Activated T-helper 1 cell treated with anti-CD3 and anti-CD28 coated beads, Interleukin-2, amount 50 U/mL, for 16 hours (primary cell): ENCODE measurements at places on chromosomes 11 and 22.

GRCh38 chr22:41479671-41480396 lies 10.9 kb downstream of the ACO2 start:
- DNase-seq = no peak

DNA sequence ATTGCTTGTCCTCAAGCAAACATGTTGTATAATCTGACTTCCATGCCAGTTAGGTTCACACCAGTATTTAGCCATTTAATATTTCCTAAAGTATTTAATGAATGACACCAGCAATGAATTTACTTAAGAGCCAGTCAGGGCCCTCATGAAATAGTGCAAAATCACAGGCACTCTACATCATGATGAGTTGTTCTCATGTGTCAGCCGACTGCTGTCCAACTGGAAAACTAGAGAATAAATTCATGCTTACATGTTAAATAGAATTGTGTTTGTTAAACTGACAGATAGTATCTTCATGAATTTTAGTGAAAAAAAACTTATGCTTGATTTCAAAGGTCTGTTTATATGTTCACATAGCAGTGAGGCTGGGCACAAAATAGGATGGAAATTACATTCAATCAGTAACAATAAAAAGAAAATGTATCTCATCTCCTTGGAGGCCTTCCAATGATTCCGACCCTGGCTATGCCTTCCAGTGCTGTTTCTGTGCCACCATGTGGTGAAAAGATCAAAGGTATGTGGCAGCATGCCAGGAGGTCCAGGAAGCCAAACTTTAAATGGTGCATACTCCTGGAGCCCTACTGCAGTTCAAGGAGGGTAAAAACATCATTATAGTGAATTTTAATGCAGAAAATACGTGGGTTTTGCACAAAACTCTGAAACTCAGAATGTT lies 45.2 kb downstream of the CTSC start:
- no peak for DNase-seq

DNA sequence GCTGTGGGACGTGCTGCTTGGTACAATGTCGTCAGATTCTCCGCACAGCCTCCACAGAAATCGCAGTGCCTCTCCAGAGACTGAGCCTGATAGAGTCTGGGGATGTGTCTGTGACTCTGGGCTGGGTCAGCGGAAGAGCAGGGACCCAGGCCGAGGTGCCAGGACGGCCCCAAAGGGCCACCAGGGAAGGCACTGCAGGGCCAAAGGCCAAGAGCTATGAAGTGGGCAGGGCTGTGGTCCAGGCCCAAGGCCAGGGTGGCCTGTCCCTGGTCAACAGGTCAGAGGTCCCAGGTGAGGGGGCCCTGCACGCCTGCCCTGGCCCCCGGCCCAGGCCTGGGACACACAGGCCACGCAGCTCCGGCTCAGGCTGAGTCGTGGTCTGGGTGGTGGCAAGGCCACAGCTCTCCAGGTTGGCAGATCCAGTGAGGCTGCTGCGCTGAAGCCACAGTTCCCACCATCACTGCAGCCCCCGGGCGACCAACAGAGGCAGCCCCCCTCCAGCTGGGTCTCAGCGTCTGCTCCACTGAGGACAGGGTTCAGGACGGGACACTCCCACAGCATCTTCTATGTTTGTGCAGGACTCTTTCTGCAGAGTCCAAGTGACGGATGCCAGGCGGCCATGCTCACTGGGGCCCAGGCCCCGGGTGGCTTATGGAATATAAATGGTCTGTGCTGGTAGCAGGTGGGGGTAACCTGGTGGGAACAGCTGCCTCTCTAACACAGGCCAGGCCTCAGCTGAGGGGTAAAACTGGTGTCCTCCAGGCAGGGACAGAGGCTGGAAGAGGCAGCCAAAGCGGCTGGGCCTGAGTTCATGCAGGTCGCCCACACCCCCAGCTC lies 4.8 kb upstream of the PIM3 start:
- no peak for DNase-seq

DNA sequence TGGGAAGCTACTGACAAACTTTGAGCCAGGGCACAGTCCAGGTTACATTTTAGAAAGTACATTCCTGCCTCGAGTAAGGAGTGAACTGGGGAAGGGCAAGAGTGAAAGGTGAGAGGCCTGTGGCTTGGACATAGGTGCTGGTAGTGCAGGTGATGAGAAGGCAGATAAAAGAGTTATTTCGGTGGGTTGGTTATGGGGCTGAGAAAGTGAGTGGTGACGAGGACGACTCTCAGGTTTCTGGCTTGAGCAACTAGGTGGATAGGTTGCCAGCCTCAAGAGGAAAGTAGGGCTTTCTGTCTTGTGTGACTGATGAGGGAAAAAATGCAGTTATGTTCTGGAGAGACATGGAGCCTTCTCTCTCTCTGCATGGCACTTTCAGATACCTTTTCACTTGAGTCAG lies 3.7 kb downstream of the POLR2F start:
- no peak for DNase-seq

DNA sequence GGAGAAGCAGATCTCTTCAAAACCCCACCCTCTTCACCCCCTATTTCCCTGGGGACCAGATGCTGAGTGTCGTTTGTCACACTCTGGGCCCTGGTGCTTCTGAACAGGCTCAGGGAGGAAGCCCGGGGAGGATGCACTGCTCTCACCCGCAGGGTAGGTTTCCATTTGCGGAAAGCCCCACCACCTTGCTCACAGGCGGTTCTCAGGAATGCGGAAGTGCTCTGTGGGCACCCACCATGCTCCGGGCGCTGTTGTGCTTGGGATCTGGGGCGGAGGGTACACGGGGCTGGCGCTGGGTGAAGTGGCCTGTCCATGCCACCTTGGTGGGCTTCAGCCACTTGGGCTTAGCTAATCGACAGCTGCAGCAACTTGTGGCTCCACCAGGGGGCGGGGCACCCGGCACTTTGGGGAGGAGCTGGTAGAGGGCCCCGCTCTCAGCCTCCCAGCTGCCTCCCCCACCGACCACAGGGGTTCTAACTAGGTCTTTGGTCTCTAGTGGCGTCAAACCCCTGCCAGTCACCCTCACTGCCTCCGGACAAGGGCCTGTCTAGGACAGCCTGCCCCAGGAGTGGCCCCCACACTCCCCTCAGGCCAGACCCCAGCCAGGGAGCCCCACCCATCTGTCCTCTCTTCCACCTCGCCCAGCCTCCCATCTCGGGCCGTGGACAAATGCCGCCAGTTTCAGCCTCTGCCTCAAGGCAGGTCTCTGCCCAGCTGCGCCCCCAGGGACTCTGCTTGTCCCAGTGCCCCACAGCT lies 7.4 kb downstream of the NDUFV1 start:
- DNase-seq = peak; percentile 60

- no peak for DNase-seq
These were observed 74.7 kb upstream of the THY1 start for GRCh38 chr11:119497717-119498116.

GRCh38 chr22:36073476-36073875 lies 44.9 kb upstream of the RBFOX2 start:
- no peak for DNase-seq

DNA sequence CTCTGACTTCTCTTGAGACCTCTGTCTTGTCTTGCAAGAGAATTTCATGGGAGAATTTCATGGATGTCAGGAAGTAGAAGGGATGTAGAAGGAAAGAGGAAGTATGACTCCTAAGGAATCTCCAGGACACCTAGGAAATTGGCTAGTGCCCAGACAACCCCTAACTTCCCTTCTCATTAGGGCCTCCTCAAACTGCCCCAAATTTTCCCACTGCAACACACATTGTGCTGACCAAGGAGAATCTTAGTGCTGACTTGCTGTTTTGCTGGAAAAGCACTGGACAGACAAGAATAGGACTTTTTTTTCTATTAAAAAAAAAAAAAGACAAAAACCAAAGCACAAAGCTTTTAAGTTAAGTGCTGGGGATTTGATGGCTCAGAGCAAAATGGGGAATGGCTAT lies 236.1 kb upstream of the CADM1 start:
- DNase-seq = no peak

- no peak for DNase-seq
These were observed 5.5 kb upstream of the TMPRSS6 start for GRCh38 chr22:37115032-37115431.

DNA sequence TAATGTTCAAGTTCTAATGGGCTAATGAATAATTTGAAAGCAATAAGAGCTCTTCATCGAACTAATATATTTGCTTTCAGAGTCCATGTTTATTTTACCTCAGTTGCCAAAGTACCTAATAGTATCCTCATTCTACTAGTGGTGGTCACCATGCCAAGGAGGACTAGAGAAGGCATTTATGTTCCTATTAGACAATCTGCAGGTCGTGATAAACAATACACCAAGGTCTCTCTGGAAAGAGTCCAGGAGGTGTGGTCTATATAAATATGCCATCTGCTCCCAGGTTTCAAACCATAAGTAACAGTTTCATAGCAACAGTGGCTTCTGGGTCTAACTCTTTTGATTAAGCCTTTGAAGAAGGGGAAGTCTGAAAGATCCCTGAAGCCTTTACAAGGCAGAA lies 42.9 kb downstream of the ARFGAP3 start:
- no peak for DNase-seq

DNA sequence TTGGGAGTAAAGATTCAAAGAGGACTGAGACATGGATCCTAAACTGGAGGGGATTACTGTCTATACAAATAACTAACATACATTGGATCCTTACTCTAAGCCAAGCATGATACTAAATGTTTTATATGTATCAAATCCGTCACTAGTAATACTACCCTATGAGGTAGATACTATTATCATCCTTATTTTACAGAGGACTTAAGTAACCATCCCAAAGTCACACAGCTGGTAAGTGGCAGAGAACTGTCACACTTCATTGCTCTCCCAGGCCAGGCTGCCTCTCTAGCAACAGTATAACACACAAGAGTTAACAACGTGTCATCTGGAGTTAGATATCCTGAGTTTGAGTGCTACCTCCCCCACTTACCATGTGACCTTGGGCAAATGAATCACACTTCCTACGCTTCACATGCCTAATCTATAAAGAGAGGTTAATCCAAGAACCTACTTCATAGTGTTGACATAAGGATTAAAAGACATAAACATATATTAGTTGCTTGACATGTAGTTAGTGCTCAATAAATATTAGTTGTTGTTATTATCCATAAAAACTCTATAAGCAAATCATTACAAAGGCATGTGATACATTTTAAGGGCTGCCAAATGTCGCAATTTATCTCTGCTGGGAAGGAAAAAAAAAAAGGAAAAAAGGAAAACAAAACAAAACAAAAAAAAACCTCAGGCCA lies 33.8 kb upstream of the SPON1 start:
- no peak for DNase-seq

- DNase-seq = no peak
These were observed 255.8 kb downstream of the TBC1D22A start for GRCh38 chr22:47018010-47018910.

DNA sequence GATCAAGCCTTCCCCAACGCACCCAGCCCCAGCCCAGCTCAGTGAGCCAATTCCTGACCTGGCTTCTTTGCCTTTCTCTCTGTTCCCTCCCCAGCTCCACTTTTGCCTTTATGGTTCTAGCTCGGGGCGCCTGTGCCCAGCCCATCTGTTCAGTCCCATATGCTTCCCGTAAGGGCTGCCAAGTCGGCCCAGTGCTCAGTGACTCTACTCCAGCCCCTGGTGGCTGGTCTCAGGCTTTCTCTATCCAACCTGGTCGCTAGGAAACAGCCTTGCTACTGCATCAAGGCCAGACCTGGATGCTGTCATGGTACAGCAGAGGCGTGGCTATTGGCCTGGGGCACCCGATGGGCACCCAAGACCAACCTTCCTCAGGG lies 178.0 kb downstream of the DSCAML1 start:
- no peak for DNase-seq

DNA sequence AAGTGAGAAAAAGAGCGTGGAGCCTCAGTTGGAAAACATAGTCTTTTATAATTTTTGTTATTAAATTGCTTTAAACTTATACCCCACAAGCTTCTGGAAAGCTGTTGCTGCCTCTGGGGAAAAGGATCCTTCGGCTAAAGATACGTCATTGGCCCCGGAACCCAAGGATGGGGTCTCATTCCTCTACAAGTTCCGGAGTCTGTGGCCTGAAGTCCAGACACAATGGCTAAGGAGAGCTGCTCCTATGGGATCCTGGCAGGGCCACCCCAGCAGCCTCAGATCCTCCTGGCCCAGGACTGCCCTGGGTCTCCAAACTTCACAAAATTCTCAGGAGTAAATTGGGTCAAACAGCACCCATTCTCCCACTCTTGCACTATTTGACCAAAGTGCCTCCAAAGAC lies 5.9 kb downstream of the WT1 start:
- DNase-seq = no peak

DNA sequence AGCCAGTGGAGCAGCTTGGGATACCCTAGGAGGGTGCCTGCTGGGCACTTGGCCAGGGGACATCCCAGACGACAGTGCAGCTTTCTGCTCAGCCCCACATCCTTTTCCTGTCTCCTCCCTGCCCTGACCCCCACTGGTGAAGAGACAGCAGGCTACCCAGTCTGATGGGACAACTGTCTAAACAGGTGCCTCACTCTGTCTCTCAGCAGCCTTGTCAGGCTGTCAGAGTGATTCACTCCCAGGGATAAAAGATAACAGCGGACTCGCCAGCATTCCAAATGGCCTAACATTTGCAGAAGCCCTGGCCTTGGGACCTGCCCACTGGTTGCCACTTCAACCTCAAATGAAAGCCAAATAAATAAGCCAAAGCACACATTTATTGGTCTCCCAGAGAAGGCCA lies 318.6 kb upstream of the PLET1 start:
- DNase-seq = no peak

DNA sequence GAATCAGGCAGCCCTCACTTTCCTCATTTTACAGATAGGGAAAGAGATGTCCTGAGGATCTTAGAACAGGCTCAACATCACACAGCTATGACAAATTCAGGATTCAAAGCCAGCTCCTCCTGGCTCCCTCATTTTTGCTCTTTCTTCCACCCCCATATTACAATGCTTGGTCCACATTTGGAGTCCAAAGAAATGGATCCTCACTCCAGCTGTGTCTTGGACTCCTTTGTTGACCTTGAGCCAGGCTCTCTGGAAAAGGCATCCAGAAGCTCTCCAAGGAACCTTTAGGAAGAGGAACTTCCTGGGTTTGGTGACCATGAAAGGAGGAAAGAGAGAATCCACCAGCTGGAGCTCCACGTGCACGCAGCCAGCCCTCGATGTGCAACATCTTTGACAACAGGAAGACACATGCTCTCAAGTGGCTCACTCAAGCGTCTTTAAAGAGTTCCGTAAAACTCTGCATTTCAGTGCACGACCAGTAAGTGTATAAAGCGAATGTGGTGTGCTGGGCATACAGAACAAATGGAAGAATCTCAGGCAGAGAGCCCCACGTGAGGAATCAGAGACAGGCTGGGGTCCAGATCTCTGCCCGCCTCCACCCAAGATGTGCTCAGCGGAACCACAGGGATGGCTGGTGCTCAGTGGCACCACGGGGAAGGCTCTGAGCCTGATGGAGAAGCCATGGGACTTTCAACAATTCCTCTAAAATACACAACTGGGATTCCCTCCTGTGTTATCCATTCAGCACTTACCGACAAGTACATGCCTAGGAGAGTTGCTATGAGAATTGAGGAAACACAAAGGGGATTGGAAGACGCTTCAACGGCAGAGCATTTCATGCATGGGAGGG lies 48.4 kb downstream of the ISX start:
- DNase-seq = no peak
